ENCODE measurements at places on chromosomes 2 and 18. TPM values are rescaled to one million over a fixed set of nuclear protein-coding genes. Genes with fewer than 3 reads are reported as not detected.

DNA sequence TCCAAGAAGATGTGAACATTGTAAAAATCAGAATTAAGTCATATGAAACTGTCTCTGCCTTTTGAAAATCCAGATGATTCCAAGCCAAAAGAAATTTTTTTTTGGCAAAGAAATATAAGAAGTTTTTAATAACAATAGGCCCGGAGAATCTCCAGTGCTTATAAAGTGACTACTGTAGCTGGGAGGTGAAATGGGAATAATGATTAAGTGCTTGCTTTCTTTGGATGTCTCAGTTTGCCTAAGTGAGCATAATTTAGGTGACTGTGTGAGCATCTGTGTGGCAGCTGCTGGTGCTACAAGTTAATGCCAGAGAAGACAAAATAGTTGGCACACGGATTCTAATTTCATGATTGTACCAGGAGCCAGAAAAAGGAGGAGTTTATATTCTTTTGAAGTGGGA, 185.0 kb downstream of the LTBP1 start:
- no peak for ATAC-seq

DNA sequence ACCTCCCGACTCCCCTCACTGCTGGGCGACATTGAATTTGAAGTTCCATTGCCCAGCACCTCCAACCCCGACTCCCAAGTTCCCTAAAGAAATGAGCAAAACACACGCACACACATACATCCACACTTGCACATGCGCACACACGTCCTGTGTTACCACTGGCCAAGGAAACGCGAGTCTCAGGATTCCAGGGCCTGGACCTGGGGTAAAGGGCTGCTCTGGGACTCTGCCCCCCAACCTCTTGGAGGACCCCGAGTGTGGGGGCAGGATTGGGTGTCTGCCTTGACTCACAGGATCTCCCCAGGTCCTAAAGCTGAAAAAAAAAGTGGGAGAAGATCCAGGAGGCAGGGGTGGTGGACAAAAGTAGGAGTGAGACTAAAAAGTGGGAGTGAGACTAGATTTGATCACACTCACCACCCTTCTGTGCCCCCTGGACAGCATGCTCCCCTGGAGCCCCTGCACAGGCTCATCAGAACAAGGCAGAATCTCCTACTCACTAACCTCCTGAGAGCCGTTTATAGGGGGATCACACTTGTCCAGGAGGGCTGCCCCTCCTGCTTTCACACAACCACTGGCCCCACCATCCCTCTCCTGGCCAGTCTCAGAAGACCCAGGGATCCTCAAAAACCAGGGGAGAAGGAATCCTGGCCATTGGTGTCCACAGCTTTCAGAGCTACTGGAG, 202.2 kb downstream of the TNS1 start:
- ATAC-seq = no peak

DNA sequence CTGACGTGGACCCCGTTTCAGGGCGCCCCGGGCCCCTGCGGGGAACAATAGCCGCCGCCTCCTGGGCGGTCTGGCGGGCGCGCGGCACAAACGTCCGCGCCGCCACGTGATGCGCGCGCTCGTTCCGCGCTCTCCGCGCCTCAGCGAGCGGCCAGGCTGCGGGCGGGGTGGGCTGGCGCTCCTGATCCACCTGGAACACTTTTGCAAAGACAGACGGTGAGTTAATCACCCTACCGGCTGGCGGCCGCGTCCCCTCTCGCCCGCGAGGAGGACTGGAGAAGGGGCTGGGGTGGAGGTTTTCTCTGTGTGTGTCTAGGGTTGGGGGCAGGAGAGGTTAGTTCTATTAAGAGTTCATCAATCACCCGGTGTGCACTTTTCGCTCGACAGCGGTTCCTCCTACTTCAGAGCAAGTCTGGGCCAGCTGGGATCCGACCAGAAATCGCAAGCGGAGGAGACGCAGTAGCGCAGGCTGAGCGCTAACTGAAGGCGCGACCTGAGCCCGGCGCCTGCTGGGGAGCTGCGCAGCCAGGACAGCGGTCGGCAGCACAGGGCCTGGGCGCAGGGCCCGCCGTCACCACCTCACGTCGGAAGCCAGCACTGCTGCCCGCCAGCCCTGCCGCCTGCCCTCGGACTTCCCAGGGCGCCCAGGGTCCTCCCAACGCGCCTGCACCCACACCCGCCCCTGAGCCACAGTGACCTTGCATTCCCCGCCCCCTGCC, 10.3 kb upstream of the HOXD1 start:
- ATAC-seq = peak; percentile 70

Gene HOXD3
- total RNA-seq = 28.2 TPM

- no peak for ATAC-seq
These were observed 57.3 kb upstream of the CREB1 start for GRCh38 chr2:207472343-207473048.

Gene STARD6
- not detected for total RNA-seq

DNA sequence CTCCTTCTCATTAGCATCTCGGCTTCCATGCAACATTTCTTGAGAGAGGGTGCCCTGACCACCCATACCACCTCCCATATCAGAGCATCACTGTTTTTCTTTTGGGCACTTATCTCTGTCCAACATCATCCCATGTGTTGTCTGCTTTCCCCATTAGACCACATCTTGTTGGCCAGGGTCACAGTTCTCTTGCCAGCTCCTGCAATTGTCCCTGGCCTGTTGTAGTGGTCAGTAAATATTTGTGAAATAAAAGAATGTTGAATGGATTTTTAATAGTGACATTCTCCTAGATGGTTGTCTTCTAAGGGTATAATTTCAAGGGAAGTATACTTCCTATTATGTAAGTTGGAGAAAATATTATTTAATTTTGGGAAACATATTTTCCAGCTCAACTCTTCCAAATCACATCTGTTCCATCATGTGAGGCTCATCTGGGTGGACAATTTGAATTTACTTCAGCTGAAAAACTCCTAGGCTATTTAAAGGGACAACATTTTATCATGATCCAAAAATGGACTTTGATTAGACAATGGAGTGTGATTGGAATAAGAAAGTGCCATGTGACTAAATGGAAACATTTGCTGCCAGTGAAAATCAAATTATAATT, 83.0 kb downstream of the MOGAT1 start:
- ATAC-seq = no peak

- no peak for ATAC-seq
These were observed 412.1 kb upstream of the CDH2 start for GRCh38 chr18:28588884-28589549.

- no peak for ATAC-seq
These were observed 409.2 kb upstream of the TCF4 start for GRCh38 chr18:55997151-55997561.

Gene ZCCHC2
- total RNA-seq = 12.0 TPM

DNA sequence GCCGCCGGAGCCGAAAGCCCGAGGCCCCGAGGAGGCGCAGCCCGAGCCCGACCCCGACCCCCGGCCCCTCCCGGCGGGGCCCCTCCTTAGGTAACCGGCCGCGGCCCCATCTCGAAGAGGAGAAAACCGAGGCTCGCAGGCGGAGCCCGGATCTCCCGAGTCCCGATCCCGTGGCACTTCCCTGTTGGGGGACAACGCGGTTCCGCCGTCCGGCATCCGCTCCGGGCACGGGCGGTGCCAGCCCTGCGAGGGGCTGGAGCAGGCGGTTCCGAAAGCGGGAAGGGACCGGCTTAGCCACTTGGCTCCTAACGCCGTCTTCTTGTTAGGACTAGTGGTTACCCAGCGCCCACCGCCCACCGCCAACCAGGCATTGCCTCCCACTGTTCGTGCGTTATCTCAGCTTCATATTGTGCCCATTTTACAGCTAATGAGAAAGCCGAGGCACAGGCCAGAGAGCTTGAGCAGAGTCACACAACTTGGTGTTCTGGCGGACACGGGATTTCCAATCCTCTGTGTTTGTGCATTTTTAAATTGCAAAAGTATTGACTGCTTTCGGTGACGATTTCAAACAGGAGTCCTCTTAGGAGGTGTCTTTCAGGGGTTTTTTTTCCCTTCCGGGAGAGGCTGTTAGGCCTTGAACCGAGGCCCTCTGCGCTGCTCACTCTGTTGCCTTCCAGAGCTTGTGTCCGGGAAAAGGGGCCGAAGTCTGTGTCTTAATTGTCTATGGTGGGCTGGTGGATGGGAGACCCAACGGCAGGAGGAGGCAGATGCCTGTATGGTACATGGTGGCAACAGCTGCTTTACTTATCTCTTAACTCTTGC, 562 bp downstream of the CENPA start:
- peak; percentile 6 for ATAC-seq

- ATAC-seq = no peak
These were observed 75.9 kb downstream of the RAD51AP2 start for GRCh38 chr2:17442334-17442733.

- no peak for ATAC-seq
These were observed 41.1 kb downstream of the LYPD6 start for GRCh38 chr2:149371476-149371875.

DNA sequence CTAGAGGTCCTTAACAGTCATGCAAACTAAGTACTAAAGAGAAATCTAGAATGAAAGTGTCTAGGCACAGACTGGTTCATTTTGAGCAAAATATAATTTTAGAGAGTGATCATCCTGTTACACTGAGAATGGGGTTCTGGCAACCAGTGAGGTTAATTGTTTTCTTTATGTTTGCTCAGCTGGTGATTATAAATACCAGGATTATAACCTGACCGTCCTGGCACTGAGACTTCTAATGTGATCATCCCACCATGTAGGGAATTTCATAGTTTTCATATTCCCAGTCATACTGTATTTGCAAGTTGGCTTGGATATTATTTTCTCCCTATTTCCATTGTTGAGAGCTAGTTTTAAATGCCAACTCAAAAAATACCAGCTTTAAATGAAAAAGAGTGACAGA, 852.5 kb upstream of the LRATD1 start:
- ATAC-seq = no peak

Gene ACVR1C
- 1.1 TPM for total RNA-seq

- ATAC-seq = no peak
These were observed 282.2 kb downstream of the CDH2 start for GRCh38 chr18:27894746-27895145.

- ATAC-seq = no peak
These were observed 15.2 kb downstream of the SRBD1 start for GRCh38 chr2:45595721-45596435.

- ATAC-seq = no peak
These were observed 43.0 kb upstream of the PID1 start for GRCh38 chr2:229314117-229314516.

DNA sequence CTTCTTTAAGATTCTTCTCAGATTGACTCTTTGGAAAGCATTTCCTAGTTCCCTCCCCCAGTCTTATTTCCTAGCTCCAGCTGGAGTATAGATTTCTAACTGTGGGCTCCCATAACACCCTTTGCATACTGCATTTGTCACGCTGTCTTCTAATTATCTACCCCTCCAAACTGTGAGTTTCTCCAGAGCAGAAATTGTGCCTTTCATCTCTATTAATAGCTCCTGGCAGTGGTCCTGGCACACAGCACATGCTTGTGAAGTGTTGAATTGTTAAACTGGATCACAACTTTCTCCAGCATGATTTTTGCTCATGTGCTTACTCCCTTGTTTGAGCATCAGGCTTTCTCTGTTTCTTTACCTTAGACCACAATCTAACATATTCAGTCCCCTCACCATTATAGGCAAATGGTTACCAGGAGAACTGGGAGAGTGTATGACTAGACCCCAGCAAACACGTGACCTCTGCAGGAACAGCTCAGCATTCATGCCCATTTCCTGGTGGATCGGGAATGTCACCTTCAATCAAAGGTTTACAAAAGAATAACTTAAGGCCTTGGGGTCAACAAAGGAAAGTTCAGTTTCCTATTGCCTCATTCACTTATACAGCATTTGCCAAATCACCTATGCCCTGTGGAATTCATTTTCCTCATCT, 175.7 kb upstream of the TANK start:
- ATAC-seq = peak; percentile 67

GRCh38 chr2:99169534-99169933, 11.3 kb downstream of the MITD1 start:
- ATAC-seq = no peak

- ATAC-seq = no peak
These were observed 713.1 kb downstream of the CBLN2 start for GRCh38 chr18:71831039-71831438.

Gene ADRA2B
- total RNA-seq = 0.45 TPM

DNA sequence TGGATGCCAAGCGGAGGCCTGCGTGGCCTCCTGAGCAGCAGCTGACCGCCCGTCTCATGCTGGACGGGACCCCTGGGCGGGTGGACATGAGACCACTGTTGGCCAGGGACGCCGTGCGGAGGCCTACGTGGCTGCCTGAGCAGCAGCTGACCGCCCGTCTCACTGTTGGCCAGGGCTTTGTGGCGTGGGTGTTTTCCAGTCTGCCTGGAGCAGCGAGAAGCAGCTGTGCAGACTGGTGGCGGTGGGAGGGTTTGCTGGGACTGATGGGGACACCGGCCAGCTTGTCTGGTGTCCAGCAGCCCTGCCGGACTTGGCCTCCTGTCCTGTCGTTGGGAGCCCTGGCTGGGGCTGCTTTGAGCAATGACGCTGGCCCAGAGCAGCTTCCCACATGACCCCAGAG, 5.8 kb upstream of the D2HGDH start:
- ATAC-seq = no peak

DNA sequence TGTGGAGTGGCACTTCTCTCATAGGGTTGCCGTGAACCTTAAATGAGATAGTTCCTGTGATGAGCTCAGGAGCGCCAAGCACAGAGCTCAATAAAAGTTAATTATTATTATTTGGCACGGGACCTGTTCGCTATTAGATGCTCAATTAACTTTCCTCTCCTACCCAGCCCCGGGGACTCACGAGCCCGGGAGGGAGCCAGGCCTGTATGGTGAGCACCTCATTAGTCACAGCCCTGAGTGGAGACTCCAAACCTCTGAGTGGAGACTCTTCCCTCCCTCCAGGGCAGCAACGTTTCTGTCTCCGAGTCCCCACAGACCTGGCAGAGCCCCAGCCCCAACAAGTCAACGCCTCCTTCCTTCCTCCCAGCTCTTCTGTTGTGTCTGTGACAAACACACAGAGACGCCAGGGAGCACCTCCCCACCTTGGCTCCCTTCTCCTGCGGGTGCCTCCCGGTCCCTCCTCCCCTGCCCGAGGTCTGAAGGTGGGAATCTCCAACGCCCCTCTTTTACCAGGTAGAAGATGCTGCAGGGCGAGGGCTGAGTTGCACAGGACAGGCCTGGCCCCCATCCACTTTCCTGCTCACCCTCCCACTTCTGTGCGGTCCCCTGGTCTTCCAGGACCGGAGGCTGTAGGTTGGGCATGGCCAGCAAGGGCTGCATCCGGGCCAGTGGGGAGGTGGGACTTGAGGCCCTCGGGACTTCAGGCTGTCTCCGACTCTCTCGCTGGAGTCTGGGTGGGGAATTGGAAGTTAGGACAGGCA, 52.7 kb upstream of the ODC1 start:
- no peak for ATAC-seq

GRCh38 chr2:113895819-113896563, 6.1 kb downstream of the ACTR3 start:
- no peak for ATAC-seq

- ATAC-seq = no peak
These were observed 7.2 kb downstream of the STK36 start for GRCh38 chr2:218679119-218679518.

Gene TLX2
- total RNA-seq = 0.27 TPM

Gene DSG2
- 0.11 TPM for total RNA-seq

Gene PDE1A
- total RNA-seq = 0.89 TPM

Data from motor neuron (in vitro differentiated cells).